ENCODE measurements at places on chromosomes 4 and X.

- no peak for DNase-seq
These were observed 78.0 kb downstream of the PRDM5 start for GRCh38 chr4:120844528-120844921.

- no peak for DNase-seq
These were observed 6.3 kb downstream of the DCHS2 start for GRCh38 chr4:154485127-154485773.

GRCh38 chrX:130857207-130857606, 45.8 kb downstream of the ENOX2 start:
- no peak for DNase-seq

GRCh38 chrX:120380699-120381098, 18.8 kb downstream of the ATP1B4 start:
- DNase-seq: no peak

DNA sequence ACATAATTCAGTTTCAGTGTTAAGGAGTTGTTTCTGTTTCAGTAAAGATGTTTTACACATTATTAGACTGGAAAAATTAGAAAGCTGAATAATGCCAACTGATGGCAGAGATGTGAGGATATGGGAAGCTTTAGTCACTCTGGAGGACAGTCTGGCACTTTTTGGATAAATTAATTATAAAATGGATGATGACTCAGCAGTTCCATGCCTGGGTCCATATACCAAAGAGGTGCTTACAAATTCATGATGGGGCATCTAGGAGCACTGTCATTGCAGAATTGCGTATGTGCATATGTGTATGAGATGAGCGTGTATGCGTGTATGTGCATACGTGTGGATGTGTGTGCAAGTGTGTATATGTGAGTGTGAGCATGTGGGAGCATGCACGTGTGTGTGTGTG, 31.2 kb upstream of the ANKRD50 start:
- no peak for DNase-seq

- DNase-seq: no peak
These were observed 236.2 kb upstream of the HAND2 start for GRCh38 chr4:173766171-173766600.

GRCh38 chrX:39974270-39974669, 123.5 kb downstream of the BCOR start:
- DNase-seq: no peak

GRCh38 chrX:17876135-17876534, 15.0 kb upstream of the RAI2 start:
- no peak for DNase-seq

GRCh38 chr4:121980643-121981042, 28.8 kb upstream of the TRPC3 start:
- DNase-seq: no peak

DNA sequence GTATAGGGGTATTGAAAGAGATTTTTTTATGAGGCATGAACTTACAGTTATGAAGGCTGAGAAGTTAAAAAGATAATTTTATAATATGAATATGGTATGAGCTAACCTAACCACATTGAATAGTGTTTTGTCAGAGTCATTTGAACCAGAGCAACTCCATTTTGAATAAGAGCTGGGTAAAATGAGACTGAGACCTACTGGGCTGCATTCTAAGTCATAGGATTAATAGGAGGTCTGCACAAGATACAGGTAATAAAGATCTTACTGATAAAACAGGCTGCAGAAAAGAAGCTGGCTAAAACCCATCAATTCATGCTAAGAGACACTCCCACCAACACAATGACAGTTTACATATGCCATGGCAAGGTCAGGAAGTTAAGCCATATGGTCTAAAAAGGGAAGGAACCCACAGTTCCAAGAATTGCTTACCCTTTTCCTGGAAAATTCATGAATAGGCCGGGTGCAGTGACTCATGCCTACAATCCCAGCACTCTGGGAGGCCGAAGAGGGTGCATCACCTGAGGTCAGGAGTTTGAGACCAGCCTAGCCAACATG, 209.2 kb downstream of the TECRL start:
- DNase-seq: no peak

DNA sequence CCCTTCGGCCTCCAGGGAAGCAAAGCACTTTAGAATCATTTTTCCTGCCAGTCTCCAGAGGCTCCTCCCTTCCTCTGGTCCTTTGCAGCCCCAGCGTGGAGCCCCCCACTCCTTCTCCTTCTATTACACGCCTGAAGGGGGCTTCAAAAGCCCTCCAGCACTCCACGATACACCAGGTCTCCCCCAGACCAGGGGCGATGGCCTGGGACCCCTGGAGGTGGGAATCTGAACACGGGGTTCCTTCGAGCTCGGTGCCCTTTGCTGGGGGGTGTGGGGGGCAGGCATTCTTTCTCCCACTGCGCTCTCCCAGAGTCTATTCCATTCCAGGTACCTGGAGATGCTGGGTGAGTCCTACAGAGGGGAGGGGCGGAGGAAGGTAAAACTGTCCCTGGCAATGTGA, 97.6 kb downstream of the HMX1 start:
- DNase-seq: no peak

DNA sequence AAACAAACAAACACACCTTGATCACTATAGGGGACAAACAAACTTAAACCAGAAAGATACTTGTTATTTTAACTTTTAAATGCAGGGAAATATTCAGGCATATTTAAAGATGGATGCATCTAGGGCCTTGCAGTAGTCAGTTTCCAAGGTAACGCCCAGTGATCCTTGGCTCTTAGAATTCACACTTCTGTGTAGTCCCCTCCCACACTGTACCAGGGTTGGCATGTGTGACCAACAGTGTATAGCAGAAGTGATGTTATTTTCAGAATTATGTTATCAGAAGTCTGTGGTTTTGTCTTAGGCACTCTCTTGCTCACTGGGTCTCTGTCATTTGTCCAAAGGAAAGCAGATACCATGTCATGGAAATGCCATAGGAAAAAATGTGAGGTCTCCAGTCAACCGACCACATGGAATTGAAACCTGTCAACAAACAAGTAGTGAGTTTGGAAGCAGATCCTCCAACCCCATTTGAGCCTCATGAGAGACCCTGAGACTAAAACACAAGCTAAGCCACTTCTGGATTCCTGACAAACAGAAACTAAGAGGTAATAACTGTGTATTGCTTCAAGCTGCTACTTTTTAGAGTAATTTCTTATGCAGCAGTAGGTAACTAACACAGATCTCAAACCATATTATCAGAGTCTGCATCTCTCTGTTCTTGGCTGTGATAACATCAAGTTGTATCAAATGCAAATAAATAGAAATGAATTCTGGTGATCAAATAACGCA, 670.3 kb downstream of the KCTD8 start:
- DNase-seq: no peak

DNA sequence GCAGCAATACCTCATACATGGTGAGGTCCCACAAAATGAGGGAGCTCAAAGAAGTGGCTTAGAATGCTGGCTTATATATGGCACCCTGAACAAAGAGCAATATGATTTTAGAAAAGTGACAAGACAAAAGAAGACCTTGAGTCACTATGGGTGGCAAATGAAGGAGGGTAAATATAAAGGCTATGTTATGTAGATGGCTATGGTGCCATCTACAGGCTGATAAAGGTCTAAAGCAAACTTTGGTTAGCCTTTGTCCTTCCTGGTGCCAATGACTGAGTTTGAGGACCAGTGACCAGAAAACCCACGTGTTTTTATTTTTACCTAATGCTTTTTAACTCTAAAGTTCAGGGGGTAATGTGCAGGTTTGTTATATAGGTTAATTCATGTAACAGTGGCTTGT, 151.8 kb downstream of the CCNG2 start:
- no peak for DNase-seq

DNA sequence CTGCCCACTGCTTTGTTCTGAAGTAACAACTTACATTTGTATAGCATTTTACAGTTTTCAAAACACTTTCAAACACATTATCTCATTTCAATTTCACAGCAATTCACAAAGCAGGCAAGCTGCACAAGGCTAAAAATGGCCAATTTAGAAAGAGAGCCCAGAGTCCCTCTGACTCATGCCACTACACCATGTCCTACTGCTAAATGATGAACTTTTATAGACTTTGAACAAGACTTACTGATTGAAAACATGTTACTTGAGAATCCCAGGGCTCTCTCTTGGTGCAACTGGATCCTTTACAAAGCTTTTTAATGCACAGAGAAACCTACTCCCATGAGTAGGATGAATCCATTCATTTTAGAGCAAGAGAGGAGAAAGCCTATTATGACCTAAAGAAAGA, 5.8 kb upstream of the G3BP2 start:
- DNase-seq: no peak

- DNase-seq: no peak
These were observed 142.4 kb downstream of the TSPAN5 start for GRCh38 chr4:98516042-98516440.

Measured in NCI-H187 (cell line).